ENCODE measurements at places on chromosomes 3 and 15.

DNA sequence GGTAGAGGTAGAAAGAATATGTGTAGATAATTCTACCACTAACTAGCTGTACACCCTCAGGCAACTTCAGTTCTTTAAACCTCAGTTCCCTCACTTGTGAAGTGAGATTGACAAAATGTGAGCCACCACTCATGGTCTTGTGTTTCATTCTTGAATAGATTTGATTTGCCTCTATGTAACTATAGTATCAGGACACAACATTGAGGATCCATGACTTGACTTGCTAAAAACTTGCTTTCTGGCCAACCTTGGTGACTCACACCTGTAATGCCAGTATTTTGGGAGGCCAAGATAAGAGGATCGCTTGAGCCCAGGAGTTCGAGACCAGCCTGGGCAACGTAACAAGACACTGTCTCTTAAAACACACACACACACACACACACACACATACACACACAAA, 115.8 kb upstream of the FLNB start:
- no peak for DNase-seq

DNA sequence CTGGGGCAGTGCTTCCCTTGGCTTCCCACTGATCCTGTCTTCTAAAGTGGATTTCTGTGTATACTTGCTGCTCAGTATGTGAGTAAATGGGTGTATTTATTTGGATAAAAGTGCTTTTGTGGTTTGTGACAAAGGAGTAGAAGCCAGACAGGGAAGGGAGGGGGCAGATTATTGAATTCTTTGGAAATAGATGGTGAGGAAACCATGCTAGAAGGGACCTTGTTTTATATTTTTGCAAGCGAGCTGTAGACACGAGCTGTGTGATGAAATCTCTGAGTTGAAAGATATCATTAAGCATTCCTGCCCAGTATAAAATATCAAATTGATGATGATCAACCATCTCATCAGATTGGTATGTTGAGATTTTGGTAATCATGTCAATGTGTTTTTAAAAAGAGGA, 68.9 kb downstream of the DUT start:
- DNase-seq: no peak

DNA sequence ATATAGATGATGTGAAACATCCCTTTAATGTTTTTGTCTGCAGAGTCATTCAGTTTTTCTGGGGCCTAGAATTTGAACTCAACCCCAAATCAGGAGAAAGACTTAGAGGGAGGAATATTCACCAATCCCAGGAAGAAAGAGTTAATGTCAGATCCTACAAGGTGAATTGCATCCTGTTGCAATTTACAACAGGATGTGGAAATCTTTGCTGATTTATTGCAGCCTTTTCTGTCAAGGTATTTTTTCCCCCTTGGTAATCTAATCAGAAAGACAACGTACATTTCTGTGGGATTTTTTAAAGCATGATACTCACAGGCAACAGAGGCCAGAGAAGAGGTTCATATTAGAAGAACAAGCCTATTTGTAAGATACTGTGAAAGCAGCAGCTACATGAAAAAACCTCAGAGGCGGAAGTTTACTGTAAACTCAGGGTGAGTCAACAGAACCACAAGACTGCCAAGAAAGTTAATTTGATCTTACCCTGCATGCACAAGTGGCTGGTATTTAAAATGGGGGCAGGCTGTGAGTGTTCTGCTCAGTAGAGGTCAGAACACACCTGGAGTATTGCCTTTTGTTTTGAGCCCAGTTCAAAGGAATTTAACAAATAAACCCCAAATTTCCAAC, 531.9 kb downstream of the AGBL1 start:
- DNase-seq: no peak

DNA sequence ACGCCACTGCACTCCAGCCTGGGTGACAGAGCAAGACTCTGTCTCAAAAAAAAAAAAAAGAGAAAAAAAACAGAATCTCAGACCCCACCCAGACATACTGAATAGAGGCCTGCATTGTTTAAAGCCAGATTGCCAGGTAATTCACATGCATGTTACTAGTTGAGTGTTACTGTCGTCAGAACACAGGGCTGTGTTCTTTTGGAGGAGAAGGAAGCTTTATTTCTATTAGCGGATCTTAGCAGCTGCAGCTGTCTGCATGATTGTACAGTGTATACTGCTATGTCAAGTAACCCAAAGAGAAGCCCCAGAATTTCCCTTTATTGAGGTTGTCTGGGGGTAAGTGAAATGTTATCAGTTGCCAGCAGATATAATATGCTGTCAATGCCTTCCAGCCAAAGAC, 496.6 kb upstream of the NAALADL2 start:
- DNase-seq: no peak

DNA sequence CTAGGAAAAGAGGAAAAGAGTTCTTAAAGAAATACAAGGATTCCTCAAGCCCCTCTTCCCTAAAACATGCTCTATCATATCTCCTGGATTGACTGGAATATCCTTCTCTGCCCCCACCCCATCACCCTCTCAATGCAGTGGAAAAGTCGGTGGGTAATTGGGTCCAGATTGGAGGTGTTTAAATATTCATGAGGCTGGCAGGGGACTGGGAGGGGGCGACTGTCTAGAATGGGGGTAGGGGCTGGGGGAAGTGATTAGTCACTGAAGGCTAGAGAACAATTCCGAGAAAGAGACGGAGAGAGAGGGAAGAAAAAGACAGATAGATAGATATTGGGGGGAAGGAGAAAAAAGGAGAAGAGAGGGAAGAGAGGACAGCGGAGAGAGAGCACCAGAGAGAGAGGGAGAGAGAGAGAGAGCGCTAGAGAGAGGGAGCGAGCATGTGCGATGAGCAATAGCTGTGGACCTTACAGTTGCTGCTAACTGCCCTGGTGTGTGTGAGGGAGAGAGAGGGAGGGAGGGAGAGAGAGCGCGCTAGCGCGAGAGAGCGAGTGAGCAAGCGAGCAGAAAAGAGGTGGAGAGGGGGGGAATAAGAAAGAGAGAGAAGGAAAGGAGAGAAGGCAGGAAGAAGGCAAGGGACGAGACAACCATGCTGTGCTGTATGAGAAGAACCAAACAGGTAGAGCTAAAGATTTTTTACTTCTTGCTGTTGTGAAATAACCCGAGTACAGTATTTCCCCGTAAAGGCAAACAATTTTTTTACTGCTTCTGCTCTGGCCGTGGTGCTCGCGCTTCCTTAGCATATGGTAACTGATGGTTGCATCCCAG, at the start of gene GAP43:
Gene GAP43 (plus strand): TSS at position 467 of the 825 bp plus-strand sequence. CDS start 180 bp downstream, at position 647.
- DNase-seq: peak; percentile 62

DNA sequence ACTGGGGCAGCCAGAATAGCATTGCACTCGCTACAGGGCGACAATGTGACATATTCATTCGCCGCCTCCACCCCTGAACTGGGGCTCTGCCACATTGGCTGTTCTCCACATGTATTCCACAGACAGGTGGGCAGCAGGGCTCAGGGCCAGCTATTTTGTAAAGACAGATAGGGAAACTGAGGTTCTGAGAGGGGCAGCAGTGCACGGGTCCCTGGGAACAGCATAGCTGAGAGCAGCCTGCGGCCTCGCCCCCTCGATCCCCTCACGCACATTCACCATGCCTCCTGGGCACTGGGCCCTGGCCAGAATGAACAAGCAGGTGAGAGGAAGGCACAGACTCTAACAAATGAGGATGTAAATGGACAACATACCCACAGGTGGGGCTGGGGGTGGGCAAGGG, 75.0 kb upstream of the SPATA12 start:
- no peak for DNase-seq

DNA sequence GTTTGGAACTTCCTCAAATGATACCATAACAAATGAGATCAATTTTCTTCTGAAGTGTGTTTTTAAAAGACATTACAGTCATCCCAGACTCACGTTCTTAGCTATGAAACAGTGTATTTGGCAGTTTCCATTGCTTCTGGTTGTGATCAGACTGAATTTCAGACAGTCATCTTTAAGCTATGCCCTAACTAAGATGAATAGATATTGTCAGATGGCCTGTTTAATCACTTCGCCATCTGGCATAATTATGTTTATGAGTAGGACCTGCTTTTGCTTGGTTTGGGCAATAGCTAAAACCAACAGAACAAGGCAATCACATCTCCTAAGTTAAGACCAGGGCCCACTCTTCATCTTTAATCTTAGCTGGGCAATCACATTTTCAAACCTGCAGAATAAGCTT, 313.1 kb downstream of the SV2B start:
- no peak for DNase-seq

DNA sequence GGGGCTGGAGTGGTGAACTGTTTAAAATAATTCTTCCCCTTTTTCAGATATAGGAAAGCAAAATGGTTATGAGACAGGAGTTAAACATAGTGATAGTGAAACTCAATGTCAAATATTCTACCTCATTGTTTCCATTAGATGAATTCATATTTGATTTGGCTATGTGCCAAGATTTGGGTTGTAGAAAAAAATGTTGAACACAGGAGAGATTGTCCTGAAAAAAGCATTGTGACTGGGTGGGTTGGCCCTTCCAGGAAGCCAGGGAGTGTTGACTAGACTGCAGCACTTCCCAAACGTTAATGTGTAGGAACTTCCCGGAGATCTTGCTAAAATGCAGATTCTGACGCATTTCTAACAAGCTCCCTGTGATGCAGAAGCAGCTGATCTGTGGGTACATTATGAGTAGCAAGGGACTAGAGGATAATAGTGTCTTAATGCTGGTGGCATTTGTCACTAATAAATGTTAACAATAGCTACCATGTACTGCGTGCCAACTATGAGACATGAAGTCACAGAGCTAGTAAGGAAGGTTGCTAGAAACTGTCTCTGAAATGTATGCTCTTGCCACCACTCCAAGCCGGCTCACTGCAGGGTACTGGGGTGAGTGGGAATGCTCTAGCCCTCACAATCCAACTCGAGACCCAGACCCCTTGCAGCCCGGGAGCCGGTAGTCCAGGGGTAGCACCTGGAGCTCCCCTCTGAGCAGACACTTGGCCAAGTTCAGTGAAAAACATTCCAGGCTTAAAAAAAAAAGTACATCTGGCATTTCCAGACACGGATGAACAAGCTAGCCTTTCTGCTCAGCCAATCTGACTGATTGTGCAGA, 120.6 kb downstream of the CD47 start:
- peak; percentile 64 for DNase-seq

GRCh38 chr15:87167055-87167454, 1087.4 kb downstream of the AGBL1 start:
- DNase-seq: no peak

- no peak for DNase-seq
These were observed 43.9 kb downstream of the PPCDC start for GRCh38 chr15:75067123-75067830.

- DNase-seq: peak; percentile 0
These were observed 718.5 kb upstream of the ARPP21 start for GRCh38 chr3:34920806-34921205.

- DNase-seq: no peak
These were observed 82.8 kb downstream of the PPARG start for GRCh38 chr3:12371525-12372140.

- no peak for DNase-seq
These were observed 3.2 kb downstream of the HTR3E start for GRCh38 chr3:184099806-184100686.

DNA sequence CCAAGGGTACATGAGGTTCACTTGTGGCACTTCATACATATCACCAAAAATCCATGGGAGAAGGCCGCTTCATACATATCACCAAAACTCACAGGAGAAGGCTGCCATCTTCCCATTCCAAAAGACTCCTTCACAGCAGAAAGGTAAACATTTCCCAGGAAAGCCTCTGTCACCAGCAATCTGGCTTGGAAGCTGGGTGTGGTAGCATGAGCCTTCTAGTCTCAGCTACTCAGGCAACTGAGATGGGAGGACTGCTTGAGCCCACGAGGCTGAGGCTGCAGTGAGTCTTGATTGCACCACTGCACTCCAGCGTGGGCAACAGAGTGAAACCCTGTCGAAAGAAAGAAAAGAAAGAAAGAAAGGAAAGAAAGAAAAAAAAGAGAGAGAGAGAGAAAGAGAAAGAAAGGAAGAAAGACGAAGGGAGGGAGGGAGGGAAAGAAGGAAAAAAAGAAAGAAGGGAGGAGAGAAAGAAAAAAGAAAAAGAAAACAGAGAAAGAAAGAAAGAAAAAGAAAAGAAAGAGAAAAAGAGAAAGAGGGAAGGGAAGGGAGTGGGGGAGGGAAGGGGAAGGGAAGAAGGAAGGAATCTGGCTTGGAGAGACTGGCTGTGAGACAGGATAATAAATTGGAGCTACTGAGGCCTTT, 7.2 kb downstream of the LRIG1 start:
- no peak for DNase-seq

DNA sequence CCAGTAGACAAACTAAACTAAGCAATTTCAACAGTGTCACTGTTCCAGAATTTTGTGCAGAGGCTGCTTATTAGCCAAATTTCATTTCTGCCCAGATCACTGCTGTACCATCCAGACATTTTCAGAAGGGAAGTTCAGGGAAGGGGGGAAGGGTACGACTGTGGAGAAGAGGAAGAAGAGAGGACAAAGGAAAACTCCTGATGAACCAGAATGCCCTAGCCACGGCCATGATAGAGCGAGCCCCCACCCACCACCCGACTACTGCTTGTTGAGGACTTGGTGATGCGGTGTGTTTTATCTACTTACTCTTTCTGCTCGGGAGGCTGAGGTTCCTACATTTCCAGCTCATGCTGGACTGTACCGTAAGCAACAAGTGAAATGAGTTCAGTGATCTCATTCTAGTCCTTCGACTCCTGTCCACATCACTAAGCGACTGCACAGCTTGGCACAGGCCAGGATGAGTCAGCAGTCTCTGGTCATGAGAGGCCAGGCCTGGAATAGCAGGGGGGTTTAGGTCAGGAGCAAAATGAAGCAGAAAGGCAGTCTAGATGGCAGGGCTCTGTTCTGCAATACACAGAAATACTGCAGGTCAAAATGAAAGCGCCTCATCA, 330.8 kb downstream of the TIGIT start:
- DNase-seq: peak; percentile 87

- no peak for DNase-seq
These were observed 55.2 kb upstream of the CNTN6 start for GRCh38 chr3:1037631-1038030.

DNA sequence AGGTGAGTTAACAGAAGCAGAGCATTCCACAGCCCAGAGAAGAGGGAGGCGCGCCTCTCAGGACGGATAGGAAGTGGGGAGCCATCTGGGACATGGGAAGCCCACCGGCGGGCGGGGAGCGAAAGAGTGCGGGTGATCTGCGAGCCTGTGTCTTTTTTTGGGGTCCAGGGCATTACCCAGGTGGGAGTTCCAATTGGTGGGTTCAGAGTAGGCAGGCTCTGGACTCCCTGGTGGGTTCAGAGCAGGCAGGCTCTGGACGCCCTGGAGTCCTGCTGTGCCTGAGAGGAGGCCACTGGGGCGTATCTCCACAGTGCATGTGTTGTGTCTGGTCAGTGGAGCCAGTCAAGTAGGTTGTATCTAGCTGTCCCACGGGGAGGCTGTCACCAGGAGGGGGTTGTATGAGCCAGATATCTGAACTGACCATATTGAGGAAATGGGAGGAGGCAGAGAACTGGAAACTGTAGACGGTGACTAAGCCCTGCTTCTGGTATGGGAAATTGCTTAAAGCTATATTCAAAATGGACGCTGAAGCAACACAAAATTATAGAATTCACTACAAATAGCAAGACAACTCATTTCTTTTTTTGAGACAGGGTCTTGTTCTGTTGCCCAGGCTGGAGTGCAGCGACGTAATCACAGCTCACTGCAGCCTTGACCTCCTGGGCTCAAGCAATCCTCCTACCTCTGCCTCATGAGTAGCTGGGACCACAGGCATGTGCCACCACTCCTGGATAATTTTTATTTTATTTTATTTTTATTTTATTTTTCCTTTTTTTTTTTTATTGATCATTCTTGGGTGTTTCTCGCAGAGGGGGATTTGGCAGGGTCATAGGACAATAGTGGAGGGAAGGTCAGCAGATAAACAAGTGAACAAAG, 34.5 kb upstream of the CHST2 start:
- DNase-seq: no peak

Data from lung (tissue), 17 donors.